Cerebellar nuclear complex (tissue), 1 donor: ENCODE measurements at places on chromosomes 6 and 20.
A peak's percentile ranks its signal among the peaks of the same experiment; 100 is the strongest.

- no peak for DNase-seq
Measured at GRCh38 chr20:20440886-20441658, 73.2 kb downstream of the INSM1 start.

- DNase-seq = no peak
Measured at GRCh38 chr20:19940988-19941460, 76.1 kb upstream of the NAA20 start.

DNA sequence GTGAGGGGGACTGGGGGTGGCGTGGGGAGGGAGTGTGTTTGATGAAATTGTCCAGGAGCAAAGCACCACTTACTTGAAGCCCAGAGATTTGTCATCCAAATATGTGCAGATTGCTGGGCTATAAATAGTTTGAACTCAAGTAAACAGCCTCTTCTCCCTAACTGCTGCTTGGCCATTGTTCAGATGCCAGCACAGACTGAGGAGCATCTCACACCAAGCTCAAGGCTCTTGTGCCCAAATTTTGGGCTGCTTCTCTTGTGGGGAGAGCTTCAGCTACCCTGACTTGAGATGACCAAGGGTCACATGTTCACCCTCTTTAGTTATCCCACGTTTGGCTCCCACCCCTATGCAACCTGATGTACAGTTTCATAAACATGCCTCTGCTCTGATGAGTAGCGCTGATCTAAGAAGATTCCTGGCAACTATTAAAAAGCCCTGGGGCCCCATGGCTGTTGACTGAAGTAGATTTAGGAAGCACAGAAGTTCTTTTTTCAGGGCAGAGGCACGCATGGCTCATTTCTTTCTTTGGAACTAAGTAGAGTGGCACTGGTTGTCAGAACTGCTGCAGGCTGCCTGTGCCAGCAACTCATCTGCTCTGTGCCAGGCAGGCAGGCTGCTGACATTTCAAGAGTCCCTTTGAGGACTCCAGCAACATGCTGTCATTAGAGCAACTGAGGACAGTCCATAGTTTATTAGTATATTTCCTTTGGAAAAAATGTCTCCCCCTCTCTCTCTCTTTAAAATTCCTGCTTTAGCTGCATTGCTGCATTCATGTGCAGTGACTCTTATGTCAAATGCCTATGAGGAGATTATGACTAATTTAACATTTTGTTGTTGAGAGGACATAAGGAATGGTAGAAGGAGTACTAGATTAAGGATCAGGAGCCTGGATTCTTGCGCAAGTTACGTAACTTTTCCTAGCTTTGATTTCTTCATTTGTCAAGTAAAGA is 9.6 kb upstream of the PKIG start:
- peak; percentile 81 for DNase-seq

DNA sequence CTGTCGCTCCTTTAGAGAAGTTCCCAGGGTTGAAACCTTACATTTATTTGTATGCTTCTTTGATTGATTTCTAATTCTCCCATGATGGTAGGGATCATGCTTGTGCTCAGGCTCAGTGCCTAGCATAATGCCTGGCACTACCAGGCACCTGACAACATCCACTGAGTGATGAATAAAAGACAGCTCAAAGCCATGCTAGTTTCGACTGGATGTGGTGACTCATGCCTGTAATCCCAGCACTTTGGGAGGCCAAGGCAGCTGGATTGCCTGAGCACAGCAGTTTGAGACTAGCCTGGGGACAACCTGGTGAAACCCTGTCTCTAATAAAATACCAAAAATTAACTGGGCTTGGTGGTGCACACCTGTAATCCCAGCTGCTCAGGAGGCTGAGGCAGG is 11.6 kb upstream of the CD164 start:
- DNase-seq = no peak

GRCh38 chr6:39495640-39496039 is 173.1 kb upstream of the KCNK16 start:
- no peak for DNase-seq

GRCh38 chr20:36085686-36086267 is 68.8 kb upstream of the EPB41L1 start:
- no peak for DNase-seq

- no peak for DNase-seq
Measured at GRCh38 chr6:124958149-124958548, 4.1 kb upstream of the RNF217 start.

- DNase-seq = no peak
Measured at GRCh38 chr6:31272836-31273626, 1.1 kb upstream of the HLA-C start.

DNA sequence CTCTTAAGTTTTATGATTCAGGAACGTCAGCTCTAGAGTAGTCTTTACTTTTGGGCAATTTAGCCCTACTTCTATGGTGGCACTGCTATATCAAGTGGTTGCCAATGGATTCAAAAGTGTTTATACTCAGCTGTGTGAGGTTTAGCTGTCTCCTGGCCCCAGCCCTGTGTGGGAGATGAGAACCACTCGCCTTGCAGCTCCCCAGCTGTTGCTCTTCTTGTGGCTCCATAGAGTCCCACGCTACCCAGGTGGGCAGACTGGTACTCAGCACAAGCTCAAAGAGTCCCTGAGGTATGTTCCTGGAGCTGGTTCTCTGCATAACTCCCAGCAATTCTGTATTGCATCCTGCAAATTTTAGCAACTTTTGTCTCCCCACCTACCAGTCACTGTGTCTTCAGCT is 59.6 kb downstream of the C6orf118 start:
- no peak for DNase-seq

DNA sequence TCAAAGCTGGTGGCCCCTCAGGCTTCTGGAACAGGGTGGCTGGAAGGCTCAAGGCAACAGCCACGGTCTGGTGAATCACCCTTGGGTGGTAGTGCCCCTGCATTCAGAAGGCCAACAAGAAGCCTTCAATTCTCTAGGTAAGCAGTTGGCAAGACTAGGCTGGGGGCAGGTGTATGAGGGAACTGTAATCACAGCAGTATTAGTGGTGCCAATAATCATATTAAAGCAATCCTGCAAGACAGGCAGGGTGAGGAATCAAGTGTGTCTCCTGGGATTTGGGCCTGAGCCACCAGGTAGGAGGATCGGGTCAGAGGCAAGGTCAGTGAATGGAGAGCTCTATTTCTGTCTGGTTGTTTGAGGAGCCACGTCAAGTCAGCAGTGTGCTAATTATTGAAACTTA is 24.9 kb upstream of the SCUBE3 start:
- no peak for DNase-seq

GRCh38 chr6:9250852-9251251 is 815.5 kb upstream of the SLC35B3 start:
- DNase-seq = no peak

DNA sequence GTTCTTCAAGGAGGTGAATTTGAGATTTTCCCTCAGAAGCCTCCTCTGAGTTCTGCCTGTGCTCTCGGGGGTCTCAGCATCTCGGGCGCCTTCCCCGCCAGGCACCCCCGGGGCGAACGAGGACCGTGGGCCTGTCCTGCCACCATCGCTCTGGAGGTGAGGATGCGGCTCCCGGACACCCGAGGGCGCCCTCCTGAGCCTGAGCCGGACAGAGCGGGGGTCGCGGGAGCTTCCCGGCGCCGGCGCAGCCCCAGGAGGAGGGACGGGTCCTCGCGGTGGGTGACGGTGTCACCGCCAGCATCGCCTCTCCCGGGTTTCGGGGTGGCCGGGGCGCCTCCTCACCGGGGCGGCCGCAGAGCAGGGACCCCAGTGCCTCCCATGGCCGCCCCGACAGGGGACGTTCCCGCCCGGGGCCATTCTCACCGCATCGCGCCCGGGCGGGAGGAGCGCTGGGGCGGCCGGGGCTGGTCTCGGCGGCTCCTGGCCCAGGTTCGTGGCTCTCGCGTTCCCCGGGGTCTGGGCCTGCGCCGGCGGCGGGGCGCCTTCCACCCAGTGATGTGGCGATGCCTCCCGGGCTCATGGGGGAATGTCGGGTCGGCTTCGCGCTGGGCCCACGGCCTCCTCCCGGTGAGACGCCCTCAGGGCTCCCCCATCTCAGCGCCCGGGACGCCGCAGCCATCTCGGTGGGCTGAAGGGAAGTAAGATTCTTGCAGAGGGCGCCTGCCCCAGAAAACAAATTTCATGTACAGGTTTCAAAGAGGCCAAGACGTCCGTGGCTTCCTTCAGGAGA is 210.5 kb downstream of the ERMARD start:
- DNase-seq = no peak

GRCh38 chr6:127299522-127300240 is 33.0 kb downstream of the RNF146 start:
- DNase-seq = no peak

GRCh38 chr20:1897965-1898464 is 2.8 kb downstream of the SIRPA start:
- no peak for DNase-seq

- no peak for DNase-seq
Measured at GRCh38 chr20:2217857-2218539, 77.8 kb upstream of the TGM3 start.

DNA sequence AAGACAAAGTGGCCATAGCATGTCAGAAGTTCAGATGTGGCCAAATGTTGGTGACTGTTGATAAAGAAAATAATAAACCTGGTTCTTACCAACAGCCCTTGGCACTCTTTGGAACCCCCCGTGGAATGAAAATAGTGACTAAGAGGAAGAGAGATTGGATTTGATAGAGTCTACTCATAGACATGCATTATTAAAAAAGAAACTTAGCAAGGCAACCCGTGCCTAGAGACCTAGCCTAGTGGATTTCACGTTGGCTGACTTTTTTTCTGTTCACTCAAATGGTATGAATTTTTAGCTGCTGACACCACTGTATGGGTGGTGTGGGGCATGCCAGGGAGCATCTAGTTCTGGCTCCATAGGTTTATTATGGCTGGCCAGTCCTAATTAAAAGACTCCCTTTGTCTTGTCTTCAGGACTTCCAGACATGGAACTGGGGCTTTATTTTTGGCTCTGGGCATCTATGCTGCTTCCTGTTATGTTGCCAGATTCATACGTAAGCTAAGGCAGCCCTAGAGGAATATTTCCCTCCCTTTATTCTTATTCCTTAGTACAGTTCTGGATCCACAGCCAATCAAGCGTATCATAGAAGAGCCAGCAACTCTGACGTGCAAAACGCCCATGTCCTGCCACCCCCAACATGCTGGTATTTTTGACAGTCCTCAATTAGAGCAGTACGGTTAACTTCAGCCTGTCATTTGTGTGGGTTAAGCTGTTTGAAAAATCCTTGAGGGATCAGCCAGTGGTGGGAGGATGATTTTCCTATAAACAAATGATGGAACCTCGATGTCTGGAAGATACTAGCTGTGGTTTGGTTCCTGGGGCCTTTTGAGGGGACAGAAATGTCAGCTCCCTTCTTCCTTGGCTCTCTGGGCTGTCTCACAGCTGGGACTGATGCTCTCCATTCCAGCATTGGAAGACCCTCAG is 127.5 kb downstream of the ISM1 start:
- no peak for DNase-seq

DNA sequence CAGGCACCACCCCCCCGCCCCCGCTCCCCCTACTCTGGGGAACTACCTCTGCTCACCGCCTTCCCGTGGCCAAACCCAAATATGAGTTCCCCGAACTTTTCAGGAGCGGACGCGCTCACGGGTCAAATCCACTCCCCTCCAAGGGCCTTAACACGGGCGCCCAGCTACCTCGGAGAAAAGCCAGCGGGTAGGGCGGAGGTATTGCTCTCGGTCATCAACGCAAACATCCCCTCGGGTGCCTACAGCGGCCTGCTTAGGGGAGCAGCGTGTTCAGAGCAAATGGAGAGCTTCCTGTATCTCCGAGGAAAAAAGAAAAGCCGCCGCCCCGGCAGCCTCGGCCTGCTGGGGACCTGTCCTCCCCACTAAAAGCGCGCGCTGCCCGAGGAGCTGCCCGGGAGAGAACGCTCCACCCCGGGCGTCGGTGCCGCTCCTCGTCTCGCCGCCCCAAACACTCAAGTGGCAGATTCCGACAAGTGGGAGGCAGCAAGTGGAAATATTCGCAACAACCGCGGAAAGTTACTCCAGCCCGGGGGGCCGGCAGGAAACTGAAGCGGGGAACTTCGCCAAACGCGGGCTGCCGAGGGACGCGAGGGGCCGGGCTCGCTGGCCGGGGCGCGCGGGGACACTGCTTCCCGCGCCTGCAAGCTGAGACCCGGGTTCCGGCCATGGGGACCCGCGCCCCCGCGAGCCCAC is 699 bp downstream of the PTPRT start:
- DNase-seq = no peak

DNA sequence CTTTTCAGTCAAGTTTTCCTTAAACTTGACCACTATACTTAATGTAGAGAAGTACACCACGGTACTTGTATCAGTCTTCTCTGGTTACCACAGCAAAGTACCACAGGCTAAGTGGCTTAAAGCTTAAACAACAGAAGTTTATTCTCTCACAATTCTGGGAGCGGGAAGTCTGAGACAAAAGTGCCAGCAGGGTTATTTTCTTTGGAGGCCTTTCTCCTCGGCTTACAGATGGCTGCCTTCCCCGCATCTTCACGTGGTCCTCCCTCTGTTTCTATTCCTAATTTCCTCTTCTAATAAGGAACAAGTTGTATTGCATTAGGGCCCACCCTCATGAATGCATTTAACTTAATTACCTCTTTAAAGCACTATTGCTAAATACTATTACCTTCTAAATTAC is 258.0 kb downstream of the PLCB1 start:
- no peak for DNase-seq

GRCh38 chr6:125114248-125114858 is 39.2 kb upstream of the TPD52L1 start:
- no peak for DNase-seq

DNA sequence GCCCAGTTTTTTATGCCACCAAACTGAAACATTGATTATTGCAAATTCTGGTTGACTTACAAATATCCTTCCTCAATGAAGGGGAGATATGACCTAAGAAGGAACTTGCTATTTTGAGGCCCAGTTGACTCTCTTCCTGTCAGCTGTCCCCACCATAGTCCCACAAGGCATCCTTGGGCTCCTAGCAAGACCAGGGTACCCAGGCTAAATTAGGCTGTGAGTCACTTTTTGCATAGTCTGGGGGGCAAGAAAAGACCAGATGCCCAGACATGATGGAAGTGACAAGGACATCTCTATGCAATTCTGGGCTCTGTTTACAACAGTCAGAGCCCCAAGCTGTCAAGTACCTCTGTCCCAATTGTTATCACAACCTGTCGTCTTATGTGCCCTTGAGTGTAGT is 31.8 kb upstream of the MAFB start:
- no peak for DNase-seq

GRCh38 chr6:135791441-135791840 is 60.1 kb upstream of the PDE7B start:
- no peak for DNase-seq

- no peak for DNase-seq
Measured at GRCh38 chr6:3386374-3386857, 70.4 kb downstream of the SLC22A23 start.

- DNase-seq = no peak
Measured at GRCh38 chr6:154933181-154933827, 61.8 kb upstream of the TIAM2 start.

DNA sequence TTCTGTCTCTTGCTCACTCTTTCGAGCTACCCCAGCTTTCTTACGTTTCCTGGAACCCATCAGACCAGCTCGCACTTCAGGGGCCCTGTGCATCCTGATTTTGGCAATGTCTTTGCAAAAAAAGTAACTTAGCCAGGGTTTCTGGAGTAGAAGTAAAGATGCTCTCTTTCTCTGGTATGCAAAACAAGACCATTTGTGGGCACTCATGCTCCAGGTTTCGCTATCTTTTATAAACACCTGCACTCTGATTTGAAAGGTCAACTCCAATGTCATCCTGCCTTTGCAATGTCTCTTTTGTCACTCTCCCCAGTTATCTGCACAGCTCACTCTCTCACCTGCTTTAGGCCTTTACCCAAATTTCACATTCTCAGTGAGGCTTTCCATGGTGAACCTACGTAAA is 869.1 kb downstream of the QKI start:
- DNase-seq = no peak
